ENCODE measurements at places on chromosomes 12 and 14.

GRCh38 chr12:124688356-124688992, 121.1 kb upstream of the NCOR2 start:
- no peak for DNase-seq

- no peak for DNase-seq
These were observed 141.3 kb downstream of the PRKCH start for GRCh38 chr14:61462566-61463193.

GRCh38 chr14:22502551-22502950, 86.5 kb downstream of the DAD1 start:
- DNase-seq = no peak

DNA sequence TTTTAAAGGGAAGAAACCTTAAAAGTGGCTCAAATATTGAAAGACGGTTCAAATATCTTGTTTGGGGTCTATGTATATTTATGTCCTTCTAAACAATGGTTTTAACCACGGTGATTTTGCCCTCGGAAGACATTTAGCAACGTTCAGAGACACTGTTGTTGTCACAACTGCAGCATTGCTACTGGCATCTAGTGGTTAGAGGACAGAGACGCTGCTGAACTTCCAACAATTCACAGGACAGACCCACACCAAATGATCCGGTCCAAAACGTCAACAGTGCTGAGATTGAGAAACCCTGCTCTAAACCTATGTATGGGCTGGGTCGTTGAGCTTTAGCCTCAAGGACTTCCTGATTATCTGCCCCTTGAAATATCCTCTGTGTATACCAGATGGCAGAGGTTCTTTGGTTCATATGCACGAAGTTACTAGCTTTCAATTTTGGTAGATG, 1.7 kb downstream of the ANGEL1 start:
- no peak for DNase-seq

DNA sequence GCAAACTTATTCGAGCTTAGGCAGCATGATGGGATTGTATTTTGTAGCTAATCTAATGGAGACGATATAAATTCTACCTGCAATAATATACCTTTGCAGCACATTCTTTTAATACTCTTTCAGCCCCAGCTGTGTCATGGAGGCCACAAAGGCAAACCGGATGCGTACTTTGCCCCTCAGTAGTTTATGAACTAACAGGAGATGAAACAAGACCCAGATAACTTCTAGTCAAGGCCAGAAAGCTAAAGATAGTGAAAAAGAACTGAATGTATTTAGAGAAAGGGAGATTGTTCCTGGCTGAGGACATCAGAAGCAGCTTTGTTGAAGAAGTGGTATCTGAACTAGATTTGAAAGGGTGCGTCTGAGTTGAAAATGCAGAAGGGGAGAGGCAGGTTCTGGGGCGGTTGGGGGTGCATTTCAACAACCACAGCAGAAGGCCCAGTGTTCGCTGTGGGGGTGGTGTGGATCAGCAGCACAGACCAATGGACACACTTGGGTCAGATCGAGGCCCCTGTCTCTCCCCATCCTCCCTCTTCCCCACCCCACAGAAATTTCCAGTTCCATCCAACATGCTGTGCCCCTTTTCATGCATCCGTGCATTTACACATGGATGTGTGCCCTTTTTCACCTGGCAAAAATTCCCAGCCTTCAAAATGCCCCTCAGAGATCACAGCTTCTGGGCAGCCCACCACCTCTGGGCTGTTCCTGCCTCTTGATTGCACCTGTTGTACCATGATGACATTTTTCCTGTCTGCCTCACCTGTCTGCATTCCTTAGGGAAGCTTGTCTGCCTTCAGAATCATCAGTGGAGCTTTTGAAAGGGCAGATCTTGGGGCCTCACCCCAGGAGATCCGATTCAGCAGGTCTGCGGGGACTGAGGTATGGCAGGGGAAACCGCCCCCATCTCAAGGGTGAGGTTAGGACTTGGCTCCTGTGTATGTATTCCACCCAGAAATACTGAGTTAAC, 2.2 kb downstream of the ZNF839 start:
- no peak for DNase-seq

- no peak for DNase-seq
These were observed 249.9 kb downstream of the SLC15A4 start for GRCh38 chr12:128573907-128574306.

GRCh38 chr12:46110928-46111699, 120.7 kb upstream of the SCAF11 start:
- no peak for DNase-seq

- DNase-seq = no peak
These were observed 76.3 kb upstream of the TBX3 start for GRCh38 chr12:114760151-114760877.

GRCh38 chr12:128969480-128970055, 116.3 kb downstream of the GLT1D1 start:
- DNase-seq = no peak

DNA sequence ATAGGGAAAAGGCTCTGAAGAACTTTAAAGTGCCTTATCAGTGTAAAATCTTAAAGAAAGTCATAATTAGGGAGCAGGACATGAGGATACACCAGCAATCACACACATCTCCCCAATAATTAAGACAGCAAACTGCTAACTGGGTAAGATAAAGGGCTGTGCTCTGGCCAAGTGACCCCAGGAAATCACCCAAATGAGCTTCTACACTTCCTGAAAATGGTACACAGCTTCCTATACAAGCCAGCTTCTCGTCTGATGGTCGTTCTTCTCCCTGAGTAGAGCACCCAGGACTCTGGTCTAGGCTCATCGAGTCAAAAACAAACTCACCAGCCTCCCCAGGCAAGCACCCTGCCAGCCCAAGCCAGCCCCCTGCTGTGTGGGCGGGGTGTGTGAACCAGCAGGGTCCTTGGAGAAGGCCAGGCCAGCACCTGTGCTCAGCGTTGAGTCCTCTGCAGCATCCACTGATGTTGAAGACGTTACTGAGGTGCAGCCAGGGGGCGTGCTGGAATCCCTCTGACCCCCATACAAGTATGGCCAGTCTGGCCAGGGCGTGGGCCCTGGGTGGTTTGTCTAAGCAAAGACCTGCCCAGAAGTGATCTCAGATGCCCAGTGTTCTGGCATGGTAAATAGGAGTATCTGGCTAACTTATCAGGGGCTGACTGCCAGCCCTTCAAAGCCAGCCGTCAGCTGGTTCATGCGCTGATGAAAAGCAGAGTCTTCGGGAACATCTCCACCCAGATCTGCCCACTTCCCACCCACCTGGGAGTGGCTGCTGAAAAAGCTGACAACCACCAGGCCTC, 41.4 kb downstream of the ACTN1 start:
- no peak for DNase-seq

GRCh38 chr12:30953951-30954751, 27.6 kb downstream of the TSPAN11 start:
- DNase-seq = no peak

DNA sequence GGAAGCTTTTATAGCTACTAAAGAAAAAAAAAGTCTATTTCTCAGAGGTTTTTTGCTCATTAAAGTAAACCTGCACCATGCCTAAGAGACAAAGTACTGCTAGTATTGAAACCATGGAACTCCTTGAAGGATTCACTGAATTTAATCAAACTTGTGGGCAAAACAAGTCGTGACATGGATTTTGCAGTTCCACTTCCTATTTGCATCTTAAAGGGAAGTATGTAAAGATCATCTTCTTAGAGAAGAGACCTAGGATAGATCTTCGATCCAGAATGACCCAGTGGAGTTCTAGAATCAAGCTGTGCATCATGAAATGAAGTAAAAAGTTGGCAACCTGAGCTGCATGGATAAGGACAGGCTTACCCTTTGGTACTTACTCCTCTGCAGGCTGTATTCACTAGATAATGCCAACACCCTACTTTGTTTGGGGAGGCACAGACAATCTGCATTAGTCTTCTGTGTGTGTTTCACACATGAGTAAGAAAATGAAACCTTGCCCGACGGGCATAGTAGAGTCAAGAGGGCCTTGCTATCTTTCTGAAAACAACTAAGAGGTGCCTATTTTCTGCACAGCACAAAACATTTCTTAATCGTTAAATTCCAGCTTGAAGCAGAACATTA, 1.9 kb downstream of the GNG2 start:
- no peak for DNase-seq

- DNase-seq = no peak
These were observed 33.6 kb downstream of the RPGRIP1 start for GRCh38 chr14:21313512-21313911.

DNA sequence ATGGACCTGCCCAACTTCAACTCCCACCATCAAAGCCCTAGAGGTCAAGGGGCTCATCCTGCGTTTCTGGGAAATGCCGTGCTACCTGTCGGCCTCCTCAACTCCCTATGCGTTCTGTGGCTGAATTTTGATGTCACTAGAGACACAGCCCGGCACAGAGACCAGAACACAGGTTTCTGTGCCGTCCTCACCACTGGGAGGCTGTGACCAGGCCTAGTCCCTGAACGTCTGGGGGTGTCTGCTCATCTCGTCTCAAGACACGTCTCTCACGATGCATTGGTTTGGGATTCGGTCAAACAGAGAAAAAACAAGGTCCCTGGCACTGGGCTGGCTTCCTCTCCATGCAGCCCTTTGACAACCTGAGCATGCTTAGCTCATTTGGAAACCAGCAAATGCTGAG, 33.5 kb downstream of the SLC15A4 start:
- DNase-seq = no peak

- DNase-seq = no peak
These were observed 101.2 kb downstream of the PEBP1 start for GRCh38 chr12:118237052-118237665.

DNA sequence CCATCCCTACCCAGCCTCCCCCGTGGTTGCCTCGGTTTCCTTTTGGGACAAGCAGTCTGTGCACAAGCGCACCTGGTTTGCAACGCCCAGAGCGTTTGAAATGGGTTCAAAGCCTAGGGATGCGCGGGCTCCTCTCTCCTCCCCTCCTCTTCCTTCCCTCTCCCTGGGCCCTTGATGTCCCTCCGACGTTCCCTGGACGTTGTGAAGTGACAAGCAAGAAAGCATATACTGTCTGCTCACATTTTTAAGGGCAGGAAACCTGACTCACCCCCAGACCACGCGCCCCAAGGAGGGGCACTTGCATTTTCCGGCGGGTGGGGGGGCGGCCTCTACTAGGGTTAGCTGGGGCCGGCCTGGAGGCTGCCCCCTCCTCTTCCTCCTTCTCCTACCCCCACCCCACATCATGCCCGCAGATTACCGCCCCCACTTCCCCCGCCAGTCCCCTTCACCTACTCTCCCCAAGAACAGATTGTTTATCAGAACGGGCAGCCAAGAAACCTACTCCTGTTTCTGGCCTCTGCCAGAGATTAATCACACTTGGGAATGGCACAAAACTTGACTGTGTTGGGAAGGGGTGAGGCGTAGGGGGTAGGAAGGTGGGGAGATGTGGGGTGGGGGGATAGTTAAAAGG, 9.5 kb upstream of the IRF2BPL start:
- no peak for DNase-seq

Data from stimulated activated CD4-positive, alpha-beta T cell treated with anti-CD3 and anti-CD28 coated beads, TNF-alpha, amount 100 ng/mL, for 24 hours (primary cell).